ENCODE measurements at places on chromosomes 4 and X.
A peak's percentile ranks its signal among the peaks of the same experiment; 100 is the strongest.

DNA sequence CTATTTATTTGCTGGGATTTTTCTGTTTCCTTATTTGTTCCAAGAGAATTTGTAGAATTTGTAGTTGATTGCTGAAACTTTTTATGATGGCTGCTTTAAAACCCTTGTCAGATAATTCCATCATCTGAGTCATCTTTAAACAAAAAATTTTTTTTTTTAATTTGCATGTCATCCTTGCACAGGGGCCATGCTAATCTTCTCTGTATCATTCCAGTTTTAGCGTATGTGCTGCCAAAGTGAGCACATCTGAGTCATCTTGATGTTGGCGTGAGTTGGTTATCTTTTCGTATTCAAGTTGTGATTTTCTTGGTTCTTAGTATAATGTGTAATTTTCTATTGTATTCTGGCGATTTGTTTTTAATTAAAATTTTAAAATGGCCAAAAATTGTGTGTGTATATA lies 18.7 kb upstream of the ZNF157 start:
- DNase-seq = no peak

DNA sequence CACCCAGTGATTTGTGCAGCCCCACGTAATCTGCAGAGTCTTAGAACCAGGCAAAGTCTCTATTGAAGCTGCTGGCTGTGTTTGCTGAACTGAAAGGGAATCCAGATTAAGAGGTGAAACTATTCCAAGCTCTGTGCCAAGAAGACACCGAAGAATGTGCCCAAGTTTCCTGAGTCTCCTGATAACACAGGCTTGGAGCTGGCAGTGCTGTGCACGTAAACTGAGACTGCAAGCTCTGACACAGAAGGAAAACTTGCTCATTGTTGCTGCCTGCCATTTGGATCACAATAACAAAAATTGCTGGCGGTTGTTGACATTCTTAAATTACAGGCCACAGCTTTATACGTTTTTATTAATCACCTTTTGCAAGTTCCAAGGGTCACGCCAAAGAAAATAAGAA lies 60.2 kb upstream of the VCX3B start:
- DNase-seq = no peak

GRCh38 chr4:151522866-151523519 lies 114.0 kb downstream of the FHIP1A start:
- DNase-seq = no peak

DNA sequence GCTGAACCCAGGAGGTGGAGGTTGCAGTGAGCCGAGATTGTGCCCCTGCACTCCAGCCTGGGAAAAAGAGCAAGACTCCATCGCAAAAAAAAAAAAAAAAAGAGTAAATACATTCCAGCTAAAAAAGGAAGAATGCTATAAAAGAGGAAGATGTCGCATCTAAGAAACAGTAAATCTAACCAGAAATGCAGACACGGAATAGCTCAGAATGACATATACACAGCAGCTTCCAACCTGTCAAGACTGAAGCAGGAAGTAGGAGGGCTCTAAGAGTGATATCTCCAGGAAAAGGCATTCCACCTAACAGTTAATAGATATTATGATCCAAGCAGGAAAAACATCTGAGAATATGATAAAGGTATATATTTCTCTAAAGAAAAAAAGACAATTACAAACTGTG lies 16.0 kb downstream of the CLOCK start:
- no peak for DNase-seq

- no peak for DNase-seq
Observed at GRCh38 chrX:39169976-39170375, 368.7 kb downstream of the MID1IP1 start.

- DNase-seq = no peak
Observed at GRCh38 chrX:77446029-77446585, 1.1 kb upstream of the FGF16 start.

- no peak for DNase-seq
Observed at GRCh38 chrX:39602195-39602594, 495.6 kb downstream of the BCOR start.

DNA sequence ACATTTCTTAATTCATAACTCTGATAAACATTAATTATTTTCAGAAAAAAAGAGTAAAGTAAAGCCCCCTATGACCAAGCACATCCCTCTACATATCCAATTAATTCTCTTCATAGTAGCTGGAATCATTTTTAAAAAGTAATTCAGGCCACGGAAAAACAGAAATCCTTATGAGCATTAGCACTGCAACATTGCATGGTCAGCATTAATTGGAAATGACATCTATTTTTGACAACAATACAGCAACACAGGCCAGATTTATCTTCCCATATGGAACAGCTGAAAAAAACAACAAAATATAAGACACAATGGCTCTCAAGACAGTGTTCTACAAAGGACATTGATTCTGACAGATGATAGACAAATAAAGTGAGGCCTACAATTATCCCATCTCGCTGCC lies 236.6 kb downstream of the TMA16 start:
- DNase-seq = no peak

DNA sequence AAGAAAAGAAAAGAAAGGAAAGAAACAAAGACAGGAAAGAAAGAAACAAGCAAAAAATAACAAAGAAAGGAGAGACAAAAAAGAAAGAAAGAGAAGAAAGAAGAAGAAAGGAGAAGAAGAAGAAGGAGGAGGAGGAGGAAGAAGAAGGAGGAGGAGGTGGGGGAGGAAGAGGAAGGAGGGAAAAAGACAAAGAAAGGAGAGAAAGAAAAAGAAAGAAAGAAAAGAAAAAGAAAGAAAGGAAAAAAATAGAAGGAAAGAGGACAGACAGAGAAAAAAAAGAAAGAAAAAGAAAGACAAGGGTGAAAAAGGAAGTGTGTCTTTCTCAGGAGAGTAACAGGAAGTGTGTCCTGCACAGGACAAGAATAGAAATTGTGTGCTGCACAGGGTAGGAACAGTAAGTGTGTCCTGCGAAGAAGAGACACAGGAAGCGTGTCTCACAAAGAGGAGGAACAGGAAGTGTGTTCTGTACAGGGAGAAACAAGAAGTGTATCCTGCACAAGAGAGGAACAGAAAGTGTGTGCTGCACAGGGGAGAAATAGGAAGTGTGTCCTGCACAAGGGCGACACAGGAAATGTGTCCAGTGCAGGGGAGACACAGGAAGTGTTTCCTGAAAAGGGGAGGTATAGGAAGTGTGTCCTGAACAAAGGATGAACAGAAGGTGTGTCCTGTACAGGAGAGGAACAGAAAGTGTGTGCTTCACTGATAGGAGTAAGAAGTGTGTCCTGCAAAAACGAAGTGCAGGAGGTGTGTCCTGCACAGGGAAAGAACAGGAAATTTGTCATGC lies 101.2 kb downstream of the ARSF start:
- peak; percentile 2 for DNase-seq

DNA sequence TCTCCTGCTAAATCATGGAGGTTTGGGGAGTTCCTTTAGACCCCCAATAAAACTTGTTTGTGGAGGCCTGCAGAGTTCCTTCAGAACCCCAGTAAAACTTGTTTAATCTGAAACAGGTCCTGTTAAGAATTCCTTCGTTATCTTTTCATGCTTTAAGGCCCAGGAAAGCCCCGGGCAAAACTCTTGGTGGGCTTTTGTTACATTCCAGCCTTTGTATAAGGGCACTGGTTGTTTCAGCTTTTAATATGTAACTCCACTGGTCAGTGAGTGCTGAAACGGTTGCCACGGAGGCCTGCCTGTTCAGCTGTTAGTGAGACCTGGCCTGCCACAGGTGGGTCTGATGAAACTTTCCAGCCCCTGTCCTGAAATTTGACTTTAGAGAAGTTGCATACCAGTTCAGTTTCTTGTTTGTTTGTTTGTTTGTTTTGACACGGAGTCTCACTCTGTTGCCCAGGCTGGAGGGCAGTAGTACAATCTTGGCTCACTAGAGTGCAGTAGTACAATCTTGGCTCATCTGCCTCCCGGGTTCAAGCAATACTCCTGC lies 12.4 kb upstream of the DHRSX start:
- no peak for DNase-seq

Data from stimulated activated CD4-positive, alpha-beta T cell treated with anti-CD3 and anti-CD28 coated beads, Interleukin-4, amount 100 ng/mL, for 24 hours (primary cell).